ENCODE measurements at places on chromosomes 6 and 20.

- DNase-seq, result no peak
Measured at GRCh38 chr6:81718126-81718525, 34.4 kb downstream of the TENT5A start.

DNA sequence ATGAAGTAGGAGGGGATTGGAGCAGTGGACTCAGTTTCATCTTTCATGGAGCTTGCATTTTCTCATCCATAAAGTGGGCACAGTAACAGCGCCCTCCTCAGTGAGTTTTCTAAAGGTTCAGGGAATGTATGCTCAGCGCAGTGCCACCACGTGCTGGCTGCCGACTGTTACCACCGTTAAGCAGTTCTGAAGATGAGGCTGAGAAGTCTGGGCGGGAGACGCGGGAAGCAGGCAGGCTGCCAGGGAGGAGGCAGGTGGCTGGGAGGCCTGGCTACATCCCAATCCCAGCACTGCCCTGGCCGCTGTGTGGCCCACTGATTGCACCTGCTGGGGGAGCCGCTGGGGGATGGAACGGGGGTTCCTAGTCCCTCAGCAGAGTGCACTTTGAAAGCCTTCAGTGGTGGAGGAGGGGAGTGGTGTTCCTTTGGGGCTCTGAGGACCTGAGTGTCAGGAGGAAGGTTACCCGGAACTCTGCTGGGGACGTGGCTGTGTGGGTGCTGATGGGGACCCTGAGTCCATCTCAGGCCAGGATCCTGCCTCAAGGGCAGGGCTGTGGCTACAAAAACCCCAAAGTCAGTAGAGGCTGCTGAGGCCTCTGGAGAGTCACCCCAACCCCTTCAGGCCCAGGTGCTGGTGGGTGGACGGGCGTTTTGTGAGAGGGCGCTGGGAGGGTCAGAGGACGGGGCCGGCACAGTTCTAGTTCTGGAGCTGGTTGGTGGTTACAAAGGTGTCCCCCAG lies 28.0 kb upstream of the PHACTR3 start:
- no peak for DNase-seq

DNA sequence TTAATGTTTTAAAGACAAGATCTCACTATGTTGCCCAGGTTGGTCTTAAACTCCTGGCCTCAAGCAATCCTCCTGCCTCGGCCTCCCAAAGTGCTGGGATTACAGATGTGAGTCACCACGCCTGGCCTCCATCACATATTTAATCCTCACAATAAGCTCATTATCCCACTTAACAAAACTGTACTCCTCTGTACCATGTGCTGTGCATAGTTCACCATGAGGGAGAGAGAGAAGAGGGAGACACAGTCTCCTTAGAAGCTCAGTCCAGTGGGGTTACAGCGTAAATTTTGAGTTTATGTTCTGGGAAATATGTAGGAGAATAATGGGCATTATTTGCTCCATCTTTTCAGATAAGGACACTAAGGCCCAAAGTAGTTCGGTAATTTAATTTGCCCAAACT lies 7.9 kb upstream of the CPNE5 start:
- DNase-seq, result no peak

DNA sequence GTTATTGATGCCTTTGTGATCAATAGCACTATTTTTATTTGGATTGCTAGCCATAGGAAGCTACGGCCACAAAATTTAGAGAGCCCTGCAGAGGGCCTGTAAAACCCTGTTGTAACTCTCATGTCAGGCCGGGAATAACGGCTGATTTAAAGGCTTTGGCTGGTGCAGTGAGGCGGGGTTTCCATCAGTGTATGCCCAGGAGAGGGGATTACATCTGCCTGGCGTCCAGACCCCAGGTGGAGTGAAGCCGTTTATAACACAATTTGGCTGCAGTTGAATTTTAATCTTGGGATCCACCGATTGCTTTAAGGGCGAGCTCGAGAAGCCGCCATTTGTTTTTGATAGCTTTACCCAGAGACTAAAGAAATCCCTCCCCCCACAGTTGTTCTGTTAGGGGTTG lies 29.1 kb upstream of the APCDD1L start:
- DNase-seq, result no peak

- DNase-seq, result no peak
Measured at GRCh38 chr6:161429921-161430490, 156.1 kb upstream of the AGPAT4 start.

- DNase-seq, result no peak
Measured at GRCh38 chr20:63238031-63238430, 2.3 kb downstream of the BIRC7 start.

DNA sequence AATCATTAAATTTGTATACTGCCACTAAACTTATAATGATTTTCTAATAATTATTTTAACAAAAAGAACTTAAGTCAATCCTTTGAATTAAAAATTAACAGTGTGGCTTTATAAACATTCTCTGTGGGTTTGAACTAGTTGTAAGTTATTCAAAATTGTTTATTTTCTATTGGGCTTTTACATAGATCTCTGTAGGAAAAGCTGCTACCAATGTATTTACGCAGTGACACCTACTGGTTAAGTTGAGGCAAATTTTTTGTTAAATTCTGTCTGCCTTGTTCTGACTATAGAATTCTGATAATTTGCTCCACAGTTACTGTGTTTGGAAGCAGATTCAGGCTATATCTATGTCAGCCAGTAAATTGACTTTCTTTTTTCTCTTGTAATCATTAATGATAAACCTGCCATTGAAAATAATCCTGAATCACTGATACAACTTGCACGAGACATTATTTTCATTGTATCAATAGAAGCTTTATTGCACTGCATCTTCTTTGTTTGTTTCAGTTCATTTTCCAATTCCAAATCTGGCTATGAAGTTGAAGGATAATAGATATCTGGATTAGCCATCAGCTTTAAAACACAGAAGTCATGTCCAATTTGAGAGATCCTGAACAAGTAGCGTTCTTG lies 66.0 kb upstream of the UTRN start:
- peak; percentile 26 for DNase-seq

- DNase-seq, result no peak
Measured at GRCh38 chr6:128241216-128241615, 279.2 kb downstream of the PTPRK start.

- DNase-seq, result no peak
Measured at GRCh38 chr20:57580478-57581201, 19.7 kb downstream of the PCK1 start.

DNA sequence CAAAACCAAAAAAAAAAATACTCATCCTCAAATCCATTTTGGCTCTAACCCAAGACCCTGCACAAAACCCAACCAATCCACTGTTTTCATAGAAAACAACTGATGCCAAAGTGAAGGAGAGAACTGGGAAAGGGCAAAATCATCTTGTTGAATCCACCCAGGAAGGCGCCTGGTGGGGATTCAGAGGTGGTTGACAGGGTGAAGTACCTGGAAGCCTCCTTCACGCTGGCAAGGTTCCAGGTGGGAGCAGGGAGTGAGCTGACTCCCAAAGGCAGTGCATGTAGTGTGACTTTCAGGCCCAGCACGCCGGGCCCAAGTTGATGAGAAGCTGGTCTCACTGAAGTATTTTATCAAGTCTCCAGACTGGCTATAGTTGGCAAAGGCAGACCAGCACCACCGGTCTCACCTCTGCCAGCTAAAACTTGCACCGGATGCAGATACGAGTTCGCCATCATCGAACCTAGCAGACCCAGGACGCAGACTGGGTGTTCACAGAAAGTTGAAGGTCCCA lies 16.5 kb downstream of the PPP1R10 start:
- no peak for DNase-seq

DNA sequence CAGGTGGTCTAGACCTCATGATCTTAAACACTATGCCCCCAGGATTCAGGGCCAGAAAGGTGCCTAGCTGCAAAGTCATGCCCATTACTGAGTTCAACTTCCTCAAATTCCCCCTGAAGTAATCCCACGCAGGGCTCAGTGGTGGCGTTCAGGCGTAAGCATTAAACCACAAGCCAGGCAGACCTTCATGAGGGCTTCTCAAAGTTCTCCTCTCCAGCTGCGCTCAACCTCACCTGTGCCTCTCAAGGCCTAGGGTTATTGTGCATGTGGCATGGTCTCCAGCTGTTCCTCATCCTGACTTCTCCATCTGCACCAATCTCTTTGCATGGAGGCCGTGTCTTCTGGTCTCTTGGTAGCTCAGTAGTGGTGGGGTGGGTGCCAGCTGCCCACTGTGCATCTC lies 113.6 kb downstream of the TSHZ2 start:
- DNase-seq, result no peak

DNA sequence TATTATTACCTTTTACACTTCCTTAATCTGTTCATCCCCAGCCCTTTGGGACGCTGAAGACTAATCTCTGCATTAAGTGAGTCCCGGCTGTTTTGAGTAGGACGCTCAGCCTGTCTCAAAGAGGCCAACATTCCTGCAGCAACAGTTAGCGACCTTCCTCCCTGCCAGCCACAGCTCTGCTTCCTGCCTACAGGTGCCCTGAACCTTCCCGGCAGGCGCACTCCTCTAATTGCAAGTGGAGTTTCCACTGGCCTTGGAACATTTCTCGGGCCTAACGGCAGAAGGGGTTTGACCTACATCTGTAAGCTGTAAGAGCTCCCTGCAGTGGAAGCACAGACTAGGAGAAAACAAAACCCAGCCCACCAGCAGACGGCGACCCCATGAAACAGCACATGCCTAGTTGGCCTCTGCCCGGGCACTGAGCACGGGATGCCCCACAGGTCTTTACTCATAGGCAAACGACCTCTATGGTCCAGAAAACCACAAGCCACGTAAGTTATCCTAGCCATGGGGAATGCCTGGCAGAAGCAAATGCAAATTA lies 137.9 kb downstream of the DTNBP1 start:
- no peak for DNase-seq

- DNase-seq, result no peak
Measured at GRCh38 chr6:105587349-105588122, 184.7 kb upstream of the PREP start.

GRCh38 chr20:51402201-51402600 lies 140.3 kb downstream of the NFATC2 start:
- no peak for DNase-seq

Data from GM18507 (cell line).